CD4-positive, alpha-beta T cell (primary cell): ENCODE measurements at places on chromosomes 7 and 10.

DNA sequence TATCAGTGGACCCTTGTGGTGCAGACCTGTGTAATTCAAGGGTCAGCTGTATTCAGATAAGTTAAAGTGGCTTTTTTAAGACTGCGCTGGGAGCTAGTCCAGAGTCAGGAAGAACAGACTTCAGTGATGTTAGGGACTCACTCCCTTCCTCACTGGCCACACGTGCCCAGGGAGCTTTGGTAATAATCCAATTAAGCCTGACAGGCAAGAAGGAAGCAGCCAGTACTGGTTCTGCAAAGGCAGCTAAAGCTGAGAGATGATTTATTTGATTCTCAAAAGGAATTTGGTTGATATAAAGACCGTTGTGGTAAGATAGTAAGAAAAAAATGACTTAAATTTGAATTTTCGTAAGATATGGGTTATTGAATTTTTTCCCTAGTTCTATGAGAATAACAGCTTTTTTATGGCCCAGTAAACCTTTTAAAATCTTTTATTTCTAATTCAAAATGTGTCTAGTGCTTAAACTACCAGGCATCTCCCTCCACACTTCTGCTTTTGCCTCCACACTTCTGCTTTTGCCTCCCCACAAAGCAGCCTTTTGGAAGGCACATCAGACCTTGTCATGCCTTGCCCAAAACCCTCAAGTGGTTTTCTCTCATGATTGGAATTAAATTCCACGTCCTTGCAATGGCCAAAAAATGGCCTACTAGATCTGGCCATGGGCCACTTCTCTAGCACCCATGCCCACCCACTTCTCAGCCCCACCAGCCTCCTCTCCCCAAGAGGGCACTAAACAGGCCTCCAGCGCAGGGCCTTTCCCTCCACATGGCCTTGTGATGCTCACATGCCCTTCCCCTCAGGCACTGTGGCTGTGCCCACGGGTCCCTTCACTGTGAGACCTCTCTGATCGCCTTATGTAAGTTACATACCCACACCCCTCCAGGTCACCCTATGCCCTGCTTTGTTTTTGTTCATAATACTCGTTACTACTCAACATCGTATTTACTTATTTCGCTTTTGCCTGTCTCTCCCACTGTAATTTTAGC lies 92.5 kb downstream of the POU6F2 start:
- no peak for DNase-seq

DNA sequence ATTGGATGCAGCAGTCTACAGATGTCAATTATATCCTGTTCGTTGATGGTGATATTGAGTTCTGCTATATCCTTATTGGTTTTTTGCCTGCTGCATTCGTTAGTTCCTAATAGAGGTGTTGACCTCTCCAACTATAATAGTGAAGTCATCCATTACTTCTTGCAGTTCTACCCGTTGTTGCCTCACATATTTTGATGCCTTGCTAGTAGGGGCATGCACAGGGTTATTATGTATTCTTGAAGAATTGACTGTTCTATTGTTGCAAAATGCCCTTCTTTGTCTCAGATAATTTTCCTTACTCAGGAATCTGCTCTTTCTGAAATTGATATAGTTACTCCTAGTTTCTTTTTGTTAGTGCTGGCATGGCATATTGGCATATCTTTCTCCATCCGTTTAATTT lies 140.1 kb upstream of the INHBA start:
- no peak for DNase-seq

GRCh38 chr10:89798092-89798491 lies 96.7 kb downstream of the KIF20B start:
- DNase-seq: no peak

- no peak for DNase-seq
Measured at GRCh38 chr7:34073676-34074075, 168.3 kb downstream of the BMPER start.

DNA sequence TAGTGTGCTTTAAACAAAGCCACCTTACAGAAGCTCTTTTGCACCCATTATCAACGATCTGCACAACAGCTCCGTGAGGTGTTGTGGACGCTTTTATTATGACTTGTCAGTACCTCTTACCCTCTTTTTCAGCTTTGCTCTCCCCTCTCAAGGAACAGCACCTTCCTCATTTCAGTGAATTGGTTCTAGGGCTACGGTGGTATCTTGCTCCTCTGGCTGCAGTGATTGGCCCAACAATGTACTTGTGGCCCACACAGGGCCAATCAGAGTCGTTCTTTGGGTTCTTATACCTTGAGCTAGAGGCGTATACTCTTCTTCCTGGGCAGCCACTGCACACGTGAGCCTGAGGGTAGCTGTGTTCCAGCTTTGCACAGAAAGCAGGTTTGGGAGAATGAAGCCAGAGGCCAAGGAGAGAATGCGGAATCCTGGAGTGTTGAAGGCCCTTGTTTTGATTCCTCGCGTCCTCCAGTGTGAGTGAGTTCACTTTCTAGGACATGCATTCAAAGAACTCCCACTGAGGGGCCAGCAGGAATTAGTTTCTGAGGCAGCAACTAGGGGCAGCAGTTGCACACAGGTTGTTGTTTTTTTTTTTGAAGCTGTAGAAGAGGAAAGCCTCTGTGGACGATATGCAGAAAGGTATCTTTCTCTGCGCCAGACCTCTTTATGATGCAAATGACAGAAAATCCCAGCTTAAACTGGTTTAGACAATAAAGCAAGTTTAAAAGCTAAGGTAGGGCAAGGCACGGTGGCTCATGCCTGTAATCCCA lies 49.8 kb upstream of the PDZD8 start:
- no peak for DNase-seq

- DNase-seq: no peak
Measured at GRCh38 chr10:14545827-14546226, 215.1 kb upstream of the FRMD4A start.

DNA sequence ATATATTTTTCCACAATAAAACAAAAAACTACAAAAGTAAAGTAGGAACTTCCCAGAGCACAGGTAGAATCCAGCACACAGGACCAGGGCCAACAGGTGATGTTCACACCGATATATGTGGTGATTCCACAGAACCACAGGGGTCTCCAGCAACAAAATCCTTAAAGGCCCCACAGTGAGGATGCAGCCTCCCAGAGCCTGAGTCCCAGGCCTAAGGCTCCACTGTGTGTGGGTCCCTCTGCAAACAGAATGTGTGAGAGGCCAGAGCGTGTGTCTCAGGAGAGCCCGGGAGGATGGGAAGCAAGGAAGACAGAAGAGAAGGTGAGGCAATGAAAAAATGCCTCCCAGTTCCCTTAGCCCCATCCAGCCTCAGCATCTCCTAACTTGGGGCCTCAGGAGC lies 173.9 kb downstream of the GRID1 start:
- DNase-seq: no peak

GRCh38 chr10:109877546-109877945 lies 45.8 kb downstream of the XPNPEP1 start:
- no peak for DNase-seq

DNA sequence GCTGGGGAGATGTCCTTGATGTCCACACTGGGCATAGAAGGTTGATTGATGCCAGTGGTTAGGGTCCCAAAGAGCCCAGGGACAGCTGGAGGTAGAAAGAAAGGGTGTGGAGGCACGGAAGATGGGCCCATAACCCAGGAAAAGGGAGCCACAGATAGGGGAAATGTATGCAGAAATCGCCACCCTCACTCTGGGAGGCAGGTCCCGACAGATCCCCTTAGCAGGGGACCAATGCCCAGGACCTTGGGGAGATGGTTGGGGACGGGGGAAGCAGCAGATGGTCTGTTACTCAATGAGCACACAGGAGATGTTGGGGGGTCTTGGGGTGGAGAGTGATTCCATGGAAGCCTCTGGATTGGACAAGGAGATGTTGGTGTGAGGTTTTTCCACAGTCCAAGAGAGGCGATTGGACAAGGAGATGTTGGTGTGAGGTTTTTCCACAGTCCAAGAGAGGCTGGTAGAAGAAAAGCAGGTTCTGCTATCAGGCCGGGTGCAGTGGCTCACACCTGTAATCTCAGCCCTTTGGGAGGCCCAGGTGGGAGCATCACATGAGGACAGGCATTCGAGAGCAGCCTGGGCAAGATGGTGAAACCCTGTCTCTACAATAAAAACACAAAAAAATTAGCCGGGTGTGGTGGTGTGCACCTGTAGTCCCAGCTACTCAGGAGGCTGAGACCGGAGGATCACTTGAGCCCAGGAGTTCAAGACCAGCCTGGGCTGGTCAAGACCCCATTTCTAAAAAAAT lies 7.0 kb upstream of the PPP1R35 start:
- DNase-seq: no peak

DNA sequence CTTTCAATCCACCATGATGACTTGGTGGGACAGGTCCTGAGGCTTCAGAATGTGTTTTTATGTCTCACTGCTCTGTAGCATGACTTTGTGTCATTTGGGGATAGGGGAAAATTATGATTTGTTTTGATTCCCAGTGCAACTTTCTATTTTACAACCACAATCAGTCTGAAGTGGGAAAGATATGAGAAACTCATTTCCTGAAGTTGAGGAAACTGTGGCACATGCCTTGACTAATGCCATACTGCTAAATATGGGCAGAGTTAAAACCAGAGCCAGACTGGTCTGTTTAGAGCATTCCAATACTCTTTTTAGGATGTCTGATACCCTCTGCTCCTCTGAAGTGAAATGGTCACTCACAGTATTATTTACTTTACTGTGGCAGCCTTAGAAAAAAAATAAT lies 307.7 kb downstream of the ADRA2A start:
- no peak for DNase-seq
